ENCODE measurements at places on chromosomes 12 and 14.

DNA sequence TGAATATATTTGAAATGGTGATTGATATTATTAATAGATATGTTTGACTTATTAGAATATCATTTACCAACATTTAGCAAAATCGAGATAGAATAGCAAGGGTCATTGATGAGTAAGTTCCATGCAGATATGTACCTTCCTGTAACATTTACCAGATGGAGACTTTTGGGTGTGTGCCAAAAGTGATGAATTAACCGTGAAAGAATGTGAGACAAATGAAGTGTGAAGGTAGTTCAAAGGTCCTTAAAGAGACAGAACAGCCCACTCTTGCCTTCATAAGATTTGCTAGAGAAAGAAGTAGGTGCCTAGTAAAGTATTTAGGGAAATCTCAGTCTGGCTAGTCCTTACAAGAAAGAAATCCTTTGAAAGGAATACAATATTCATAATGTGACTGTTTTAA is 45.5 kb downstream of the FGD4 start:
- DNase-seq, result no peak

DNA sequence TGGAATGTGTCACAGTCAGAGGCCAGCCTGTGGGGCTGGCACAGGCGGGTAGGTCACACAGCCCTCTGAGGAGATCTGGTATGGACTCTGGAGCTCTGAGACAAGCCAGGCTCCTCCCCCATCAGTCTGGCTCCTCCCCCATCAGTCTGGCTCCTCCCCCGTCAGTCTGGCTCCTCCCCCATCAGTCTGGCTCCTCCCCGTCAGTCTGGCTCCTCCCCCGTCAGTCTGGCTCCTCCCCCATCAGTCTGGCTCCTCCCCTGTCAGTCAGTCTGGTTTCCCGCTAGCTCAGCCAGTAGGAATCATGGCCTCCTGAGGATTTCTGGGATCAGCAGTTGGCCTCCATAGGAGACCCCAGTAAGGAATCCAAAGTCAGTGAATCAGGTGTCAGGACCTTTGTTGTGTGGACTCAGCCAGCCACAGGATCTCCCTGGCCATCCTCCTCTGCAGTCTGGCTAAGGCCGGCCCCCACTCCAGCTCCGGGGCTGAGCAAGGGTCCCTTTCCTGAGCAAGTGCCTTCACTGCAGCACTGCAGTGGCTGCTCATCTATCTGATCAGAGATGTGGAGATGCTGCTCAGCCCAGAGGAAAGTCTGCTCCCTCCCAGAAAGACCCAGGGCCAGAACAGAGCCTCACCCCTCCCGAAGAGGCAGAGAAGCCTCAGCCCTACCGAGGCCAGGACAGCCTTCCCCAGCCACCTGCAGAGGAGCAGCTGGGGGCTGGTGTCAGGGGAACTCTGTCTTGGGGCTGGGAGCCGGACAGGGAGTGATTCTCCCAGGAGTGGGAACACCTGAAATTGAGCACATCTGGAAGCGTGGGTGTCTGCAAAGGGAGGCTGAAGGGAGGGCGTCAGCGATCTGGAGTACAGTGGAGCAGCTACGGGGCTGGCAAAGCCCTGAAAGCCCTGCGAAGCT is 35.7 kb downstream of the IQSEC3 start:
- DNase-seq, result no peak

DNA sequence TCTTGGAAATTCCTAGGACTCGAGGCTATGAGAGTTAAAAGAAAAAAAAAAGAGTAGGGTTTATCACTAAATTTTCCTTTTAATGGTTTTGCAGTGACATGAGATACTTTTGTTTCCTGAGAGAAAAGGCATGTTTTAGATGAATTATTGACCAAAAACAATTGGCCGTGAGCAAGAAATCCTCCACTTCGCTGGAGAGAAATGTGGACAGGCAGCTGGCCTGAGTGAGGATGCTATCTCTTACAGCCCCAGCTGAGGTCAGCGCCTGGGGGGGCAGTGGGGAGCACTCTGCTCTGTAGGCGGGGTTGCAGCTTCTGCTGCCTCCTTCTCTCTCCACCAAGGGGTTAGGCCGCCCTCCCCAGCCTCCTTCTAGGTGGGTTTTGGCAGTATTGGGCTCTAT is 54.7 kb downstream of the PRIMA1 start:
- DNase-seq, result no peak

DNA sequence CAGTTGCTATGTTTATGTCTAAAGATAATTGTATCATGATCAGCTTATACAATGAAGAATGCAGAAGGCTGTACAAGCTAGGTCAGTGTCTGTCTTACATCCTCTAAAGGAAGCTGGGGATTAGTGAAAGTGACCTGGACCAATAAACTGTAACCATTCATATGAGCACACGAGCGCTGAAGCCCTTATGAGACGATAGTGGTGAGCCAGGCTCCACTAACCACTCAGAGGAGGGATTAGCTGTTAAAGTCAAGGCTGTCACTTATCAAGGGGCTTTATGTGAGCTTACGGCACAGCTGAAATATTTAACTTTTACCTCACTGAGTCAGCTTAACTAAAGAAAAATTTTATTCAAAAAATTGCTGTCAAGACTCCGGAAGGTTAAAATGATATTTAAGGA is 30.3 kb downstream of the NDUFA12 start:
- DNase-seq, result no peak

GRCh38 chr12:19179986-19180385 is 50.5 kb downstream of the PLEKHA5 start:
- no peak for DNase-seq

- no peak for DNase-seq
Measured at GRCh38 chr14:75427126-75427481, 718 bp upstream of the JDP2 start.

GRCh38 chr12:123253641-123254459 is 17.8 kb downstream of the CDK2AP1 start:
- DNase-seq, result no peak

DNA sequence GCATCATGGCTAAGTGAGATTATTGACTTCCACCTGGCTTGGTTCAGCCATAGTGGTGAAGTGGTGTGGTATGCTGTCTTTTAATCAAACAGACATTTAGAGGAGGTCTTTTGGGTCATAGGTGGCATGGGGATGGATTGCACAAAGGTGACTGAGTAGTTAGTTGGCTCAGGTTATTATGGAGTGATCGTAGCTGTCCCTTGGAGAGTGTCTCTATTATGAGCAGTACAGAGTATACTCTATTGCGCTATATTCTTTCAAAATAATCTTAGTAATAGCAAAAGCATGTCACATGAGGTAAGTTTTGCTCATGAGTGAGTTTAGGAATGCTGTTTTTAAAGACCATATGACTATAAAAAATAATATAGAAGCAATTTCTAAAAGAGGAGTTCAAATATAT is 60.4 kb downstream of the RASSF8 start:
- DNase-seq, result no peak

DNA sequence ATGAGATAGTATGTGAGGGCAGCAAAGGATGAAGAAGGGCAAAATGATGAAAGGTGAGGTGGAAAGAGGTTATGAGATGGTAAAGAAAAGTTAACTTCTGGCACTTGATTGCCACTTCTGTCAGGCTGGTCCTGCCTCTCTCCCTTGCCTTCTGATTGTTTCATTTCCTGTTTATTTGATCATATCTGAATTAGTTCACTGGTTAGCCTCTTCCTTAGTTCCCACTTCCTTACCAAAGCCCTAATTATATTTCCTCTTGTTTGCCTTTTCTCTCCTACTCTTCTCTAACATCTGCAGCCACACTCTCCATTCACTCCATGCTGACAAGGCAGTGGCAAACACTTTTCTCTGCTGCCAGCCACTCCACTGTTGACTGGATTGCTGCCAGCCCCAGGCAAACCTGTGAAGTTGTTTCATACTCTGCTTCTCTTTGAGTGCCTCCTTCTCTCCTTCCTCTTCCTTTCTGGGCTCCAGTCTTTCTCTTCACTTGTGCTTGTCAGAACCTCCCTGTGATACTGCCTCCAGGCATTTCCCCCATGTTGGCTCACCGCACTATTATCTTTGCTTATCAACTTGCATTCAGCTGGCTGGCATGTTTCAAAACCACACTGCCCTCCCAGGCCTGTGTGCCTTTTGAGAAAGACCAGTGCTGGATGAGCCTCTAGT is 8.1 kb downstream of the PNP start:
- DNase-seq, result no peak

GRCh38 chr14:75715926-75716780 is 55.1 kb downstream of the TTLL5 start:
- DNase-seq, result no peak

- DNase-seq, result no peak
Measured at GRCh38 chr12:11348439-11348838, 38.2 kb upstream of the PRB4 start.

DNA sequence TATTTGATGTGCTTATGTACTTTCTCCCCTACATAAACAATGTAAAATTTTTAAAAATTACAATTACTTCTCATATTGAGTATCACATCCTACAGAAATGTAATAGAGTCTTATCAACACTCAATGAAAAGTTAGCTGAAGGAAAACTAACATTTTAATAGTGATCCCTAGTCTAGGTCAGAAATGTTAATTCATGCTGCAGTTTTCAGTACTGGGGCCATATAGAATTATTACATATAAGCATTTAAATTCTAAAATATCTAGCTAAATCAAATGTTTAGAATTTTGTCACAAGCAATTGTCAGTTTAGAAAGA is 37.8 kb downstream of the SLC6A15 start:
- no peak for DNase-seq

DNA sequence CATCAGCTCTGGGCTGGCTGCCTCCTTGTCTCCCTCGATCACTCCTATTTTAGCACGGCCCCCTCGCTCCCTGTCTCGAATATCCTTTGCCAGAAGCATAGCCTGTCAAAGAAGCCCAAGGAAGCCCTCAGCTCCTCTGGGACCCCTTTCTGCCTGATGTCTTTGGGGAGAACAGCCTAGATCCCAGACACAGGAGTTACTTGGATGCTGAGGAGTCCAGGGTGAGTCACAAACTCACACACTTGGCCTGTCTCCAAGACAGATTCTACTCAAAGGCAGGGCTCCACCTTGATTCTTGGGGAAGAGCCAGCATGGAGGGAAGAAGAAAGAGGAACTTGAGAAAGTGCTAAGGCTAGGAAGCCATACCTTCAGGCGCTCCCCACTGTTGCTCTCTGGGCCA is 8.1 kb downstream of the AVIL start:
- no peak for DNase-seq

GRCh38 chr12:50637870-50638481 is 125.9 kb upstream of the ATF1 start:
- no peak for DNase-seq

DNA sequence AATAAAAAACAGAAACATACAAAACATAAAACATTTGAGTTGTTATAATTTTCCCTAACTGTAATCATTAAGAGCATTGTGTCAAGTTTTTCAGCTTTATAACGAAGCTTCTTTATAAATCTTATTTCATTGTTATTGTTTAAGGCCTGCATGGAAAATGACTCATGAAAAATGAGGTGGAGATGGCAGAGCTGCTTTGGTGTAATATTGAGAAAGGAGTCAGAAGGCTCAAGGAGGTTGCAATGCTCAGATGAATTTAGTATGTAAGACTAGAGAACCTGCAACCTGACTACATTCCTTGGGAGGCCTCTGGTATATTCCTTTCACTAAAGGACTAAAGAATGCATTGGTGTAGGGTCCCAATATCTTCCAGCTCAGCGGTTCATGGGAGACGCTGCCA is 61.5 kb downstream of the TMEM30B start:
- no peak for DNase-seq

DNA sequence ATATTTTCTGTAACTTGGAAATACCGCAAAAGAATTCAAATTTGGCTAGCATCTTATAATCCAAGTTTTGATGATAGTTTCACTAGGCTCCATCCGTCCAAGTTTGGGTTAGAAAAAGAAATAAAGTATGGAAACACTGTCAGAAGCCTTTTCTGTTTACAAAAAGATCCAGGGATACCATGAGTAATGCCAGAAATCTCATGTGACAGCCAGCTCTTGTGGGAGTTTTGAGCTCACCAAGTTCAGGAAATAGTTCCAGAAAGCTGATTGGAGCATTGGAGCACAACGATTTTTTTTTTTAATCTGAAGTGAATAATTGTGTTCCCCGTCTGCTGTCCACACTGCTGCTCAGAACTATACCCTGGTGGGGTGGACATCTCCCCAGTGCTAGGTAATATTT is 229.7 kb upstream of the NPAS3 start:
- DNase-seq, result no peak

DNA sequence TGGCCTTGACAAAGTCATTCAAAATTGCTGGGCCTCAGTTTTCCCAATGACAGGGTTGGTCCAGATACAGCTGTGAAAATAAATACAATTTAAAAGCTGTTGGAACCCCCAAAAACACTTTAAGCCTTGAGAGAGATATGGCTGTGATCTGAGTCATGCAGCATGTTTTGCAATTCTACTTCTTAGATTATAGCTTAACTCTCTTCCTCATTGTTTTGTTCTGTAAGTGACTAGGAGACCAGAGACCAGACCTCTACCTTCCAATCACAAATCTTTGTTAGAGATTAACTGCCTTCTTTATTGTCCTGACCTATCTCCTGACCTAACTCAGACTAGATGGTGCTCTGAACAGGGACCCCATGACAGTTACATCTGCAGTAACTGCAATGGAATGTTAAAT is 198.1 kb downstream of the STXBP6 start:
- DNase-seq, result no peak

DNA sequence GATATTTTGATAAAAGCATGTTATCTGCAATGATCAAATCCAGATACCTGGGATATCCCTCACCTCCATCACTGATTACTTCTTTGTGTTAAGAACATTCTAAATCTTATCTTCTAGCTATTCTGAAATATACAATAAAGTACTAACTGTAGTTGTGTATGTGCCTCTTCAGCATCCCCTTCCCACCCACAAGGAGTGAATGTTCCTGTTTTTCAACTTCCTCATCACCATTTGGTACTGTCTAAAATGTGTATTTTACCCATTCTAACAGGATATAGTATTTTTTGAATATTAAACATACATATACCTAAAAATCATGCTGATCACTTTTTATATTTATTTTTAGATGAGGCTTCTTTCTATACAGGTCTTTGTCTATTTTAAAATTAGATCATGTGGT is 1252.6 kb downstream of the TMEM121 start:
- no peak for DNase-seq

DNA sequence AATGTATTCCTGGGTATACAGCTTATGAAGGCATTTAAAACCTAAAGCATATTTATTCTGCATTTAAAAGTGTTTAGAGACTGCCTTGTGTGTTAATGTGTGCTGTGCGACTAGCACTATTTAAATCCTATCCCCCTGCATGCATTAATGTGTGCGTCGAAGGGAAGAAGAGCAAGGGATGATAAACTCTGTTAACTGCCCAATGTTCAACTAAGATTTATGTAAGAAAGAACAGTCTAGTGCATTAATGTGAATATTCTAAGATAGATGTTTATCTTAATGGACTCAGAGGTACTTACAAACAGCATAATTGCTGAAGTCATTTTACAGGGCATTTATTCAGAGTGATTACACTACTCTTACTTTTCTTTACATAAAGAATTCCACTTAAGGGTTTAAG is 424.8 kb downstream of the DIO2 start:
- no peak for DNase-seq

All from activated naive CD4-positive, alpha-beta T cell (primary cell).